ENCODE measurements at places on chromosomes 5 and 9. TPM values are rescaled to one million over a fixed set of nuclear protein-coding genes. Genes with fewer than 3 reads are reported as not detected.

- DNase-seq: peak; percentile 1
Observed at GRCh38 chr5:160165137-160166068, 46.2 kb upstream of the PWWP2A start.

GRCh38 chr5:138186002-138186447, 7.1 kb downstream of the KIF20A start:
- no peak for DNase-seq

DNA sequence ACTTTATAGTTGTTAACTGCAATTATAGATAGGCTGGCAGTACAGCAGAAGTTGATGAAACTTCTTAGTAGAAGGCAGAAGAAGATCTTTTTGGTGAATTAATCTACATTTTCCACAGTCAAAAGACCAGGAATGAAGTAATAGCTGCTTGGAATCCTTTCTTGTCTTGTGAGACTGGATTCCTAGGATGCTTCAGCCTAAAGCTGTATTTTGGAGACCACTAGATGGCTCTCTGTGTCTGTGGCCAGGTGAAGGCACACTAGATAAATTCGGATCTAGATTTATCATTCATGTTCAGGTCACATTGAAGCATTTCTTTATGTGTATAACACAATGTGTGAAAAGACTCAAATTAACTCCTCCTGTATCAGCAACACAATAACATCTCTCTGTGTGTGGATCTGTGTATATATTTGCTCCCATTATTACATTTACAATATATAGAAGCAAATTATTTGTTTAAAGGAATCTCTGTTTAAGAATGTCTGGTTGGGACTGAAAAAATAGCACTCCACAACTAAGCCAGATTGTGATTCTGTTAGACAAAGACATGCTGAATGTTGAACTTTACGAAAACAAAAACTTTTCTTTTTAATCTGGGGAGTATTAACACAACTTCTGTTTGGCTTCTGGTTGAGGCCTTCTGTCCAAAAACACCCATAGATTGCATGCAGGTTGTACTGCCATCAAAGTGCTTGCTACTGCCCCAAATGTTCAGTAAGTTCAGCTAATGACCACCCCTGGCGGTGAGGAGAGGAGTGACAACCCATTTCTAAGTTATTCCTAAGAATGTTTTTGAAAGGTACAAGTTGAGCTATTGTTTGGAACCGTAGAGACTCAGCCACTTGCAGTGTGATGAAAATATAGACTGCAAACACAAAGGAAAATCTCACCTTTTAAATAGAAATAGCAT, 10.6 kb downstream of the GRIN3A start:
- no peak for DNase-seq

DNA sequence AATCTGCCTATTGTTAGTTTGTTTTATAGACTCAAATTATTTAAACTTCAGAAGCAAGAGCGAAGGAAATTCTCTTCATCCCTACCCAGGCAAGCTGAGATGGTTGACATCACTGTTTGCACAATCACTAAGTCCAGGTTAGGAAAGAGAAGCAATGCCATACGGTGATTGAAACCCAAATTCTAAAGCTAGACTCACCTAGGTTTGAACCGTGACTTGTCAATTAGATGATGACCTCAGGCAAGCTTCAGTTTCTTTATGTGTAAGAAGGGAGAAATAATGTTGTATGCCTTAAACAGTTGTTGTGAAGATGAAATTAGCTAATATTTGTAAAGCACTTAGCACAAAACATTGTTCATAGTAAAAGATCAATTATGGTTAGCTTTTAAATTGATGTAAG, 96.5 kb upstream of the ANKRD55 start:
- DNase-seq: no peak

DNA sequence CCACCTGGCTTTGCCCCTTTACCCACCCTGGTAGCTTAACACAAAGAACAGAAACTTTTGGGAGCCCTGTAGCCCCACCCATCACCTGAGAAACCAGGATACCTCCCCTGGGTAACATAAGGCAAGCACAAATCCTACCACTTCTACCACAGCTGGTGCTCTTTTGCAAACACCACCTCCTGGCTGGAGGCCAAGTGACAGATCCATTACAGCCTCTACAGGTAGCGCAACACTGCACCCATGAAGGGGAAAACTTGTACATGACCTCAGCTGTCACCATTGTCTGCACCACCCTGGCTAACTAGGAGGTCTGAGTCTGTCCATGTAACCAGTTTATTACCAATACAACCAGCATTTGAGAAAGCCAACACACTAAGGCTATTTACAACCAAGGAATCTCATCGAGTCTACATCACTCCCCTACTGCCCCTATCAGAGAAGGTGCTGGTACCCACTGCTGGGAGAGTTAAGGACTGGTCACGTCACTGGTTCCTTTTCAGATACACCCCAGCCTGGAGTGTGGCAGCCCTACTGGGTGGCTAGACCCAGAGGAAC, 128.6 kb downstream of the PJA2 start:
- no peak for DNase-seq

- DNase-seq: no peak
Observed at GRCh38 chr5:38692781-38693527, 136.5 kb upstream of the LIFR start.

DNA sequence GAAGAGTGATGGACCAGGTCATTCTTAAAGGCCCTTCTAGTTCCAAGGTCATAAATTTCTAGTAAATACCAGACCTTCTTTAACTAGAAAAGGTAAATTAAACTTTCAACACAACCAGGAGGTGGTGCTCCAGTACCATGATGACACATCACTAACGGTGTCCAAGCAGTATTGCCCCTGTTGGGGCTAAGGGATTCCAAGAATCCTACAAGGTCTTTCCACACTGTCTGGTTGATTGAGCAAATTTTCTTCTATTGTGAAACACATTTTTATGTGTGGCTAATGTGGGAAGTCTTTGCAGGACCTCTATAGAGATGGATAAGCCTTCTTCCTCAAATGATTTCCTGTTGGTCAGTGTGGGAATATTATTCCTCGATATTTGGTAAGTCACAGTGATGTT, 459.6 kb upstream of the PAPPA start:
- no peak for DNase-seq

DNA sequence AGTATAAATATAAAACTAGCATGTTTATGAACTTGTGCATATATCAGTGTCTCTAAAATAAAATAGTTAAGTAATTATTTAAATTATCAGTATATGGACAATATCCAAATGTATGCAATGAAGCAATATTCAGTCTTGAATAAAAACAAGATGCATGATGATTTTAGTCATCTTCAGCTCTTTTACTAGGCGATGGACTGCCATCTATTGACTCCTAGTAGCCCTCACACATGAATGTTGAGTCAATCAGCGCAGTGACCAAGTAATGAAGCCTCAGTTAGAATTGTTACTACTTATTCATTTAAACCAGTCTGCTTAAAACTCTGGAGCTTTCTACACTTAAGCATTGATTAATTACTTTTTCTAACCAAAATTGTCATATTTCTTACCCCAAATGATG, 92.9 kb upstream of the GRHPR start:
- DNase-seq: no peak

- DNase-seq: peak; percentile 61
Observed at GRCh38 chr5:66553916-66554575, 42.1 kb upstream of the MAST4 start.

GRCh38 chr5:95471942-95472341, 80.8 kb downstream of the FAM81B start:
- no peak for DNase-seq

GRCh38 chr9:88873635-88874034, 117.6 kb upstream of the S1PR3 start:
- no peak for DNase-seq

LRRC19 gene
- not detected for total RNA-seq

SUSD3 gene
- total RNA-seq: 53.1 TPM

TNC gene
- total RNA-seq: 4.1 TPM

PPP3R2 gene
- not detected for total RNA-seq

SOHLH1 gene
- not detected for total RNA-seq

CDX1 gene
- not detected for total RNA-seq

TAF11L5 gene
- not detected for total RNA-seq

PCDHA12 gene
- not detected for total RNA-seq

SVEP1 gene
- not detected for total RNA-seq

RAB3C gene
- not detected for total RNA-seq

SLCO6A1 gene
- not detected for total RNA-seq

Data from activated T-cell treated with anti-CD3 and anti-CD28 coated beads, Interleukin-2, amount 50 U/mL, for 72 hours (primary cell).